Activated T-cell treated with anti-CD3 and anti-CD28 coated beads, Interleukin-2, amount 50 U/mL, for 72 hours (primary cell): ENCODE measurements at places on chromosomes 1 and 21. TPM values are rescaled to one million over a fixed set of nuclear protein-coding genes. Genes with fewer than 3 reads are reported as not detected.

Gene MYBPH
- total RNA-seq, result not detected

GRCh38 chr1:186155594-186155993 lies 219.5 kb downstream of the TPR start:
- no peak for DNase-seq

Gene EFNA3
- 4.1 TPM for total RNA-seq

DNA sequence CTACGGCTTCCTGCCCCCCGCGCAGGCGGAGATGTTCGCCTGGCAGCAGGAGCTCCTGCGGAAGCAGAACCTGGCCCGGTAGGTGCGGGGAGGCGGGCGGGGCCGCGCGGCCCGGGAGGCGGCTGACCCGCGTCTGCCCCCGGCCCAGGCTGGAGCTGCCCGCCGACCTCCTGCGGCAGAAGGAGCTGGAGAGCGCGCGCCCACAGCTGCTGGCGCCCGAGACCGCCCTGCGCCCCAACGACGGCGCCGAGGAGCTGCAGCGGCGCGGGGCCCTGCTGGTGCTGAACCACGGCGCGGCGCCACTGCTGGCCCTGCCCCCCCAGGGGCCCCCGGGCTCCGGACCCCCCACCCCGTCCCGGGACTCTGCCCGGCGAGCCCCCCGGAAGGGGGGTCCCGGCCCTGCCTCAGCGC lies 16.6 kb downstream of the NOC2L start:
- no peak for DNase-seq

GRCh38 chr1:6045561-6045960 lies at the start of gene KCNAB2:
Gene KCNAB2, plus strand, starts transcription at chr1:6045888. Its CDS starts 5,649 bp downstream, at chr1:6051537.
- no peak for DNase-seq

- DNase-seq, result no peak
These were observed 328.9 kb downstream of the PTBP2 start for GRCh38 chr1:97050506-97050905.

Gene ITLN2
- total RNA-seq, result not detected

DNA sequence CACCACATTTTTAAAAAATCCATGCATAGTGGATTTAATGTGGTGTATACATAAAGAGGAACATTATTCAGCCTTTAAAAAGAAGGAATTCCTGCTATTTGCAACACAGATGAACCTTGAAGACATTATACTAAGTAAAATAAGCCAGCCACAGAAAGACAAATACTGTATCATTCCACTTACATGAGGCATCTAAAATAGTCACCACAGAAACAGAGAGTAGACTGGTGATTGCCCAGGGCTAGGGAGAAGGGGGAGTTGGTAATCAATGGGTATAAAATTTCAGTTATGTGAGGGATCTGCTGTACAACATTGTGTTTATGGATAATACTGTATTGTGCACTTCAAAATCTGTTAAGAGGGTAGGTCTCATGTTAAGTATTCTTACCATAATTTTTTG lies 10.0 kb downstream of the FAM163A start:
- no peak for DNase-seq

DNA sequence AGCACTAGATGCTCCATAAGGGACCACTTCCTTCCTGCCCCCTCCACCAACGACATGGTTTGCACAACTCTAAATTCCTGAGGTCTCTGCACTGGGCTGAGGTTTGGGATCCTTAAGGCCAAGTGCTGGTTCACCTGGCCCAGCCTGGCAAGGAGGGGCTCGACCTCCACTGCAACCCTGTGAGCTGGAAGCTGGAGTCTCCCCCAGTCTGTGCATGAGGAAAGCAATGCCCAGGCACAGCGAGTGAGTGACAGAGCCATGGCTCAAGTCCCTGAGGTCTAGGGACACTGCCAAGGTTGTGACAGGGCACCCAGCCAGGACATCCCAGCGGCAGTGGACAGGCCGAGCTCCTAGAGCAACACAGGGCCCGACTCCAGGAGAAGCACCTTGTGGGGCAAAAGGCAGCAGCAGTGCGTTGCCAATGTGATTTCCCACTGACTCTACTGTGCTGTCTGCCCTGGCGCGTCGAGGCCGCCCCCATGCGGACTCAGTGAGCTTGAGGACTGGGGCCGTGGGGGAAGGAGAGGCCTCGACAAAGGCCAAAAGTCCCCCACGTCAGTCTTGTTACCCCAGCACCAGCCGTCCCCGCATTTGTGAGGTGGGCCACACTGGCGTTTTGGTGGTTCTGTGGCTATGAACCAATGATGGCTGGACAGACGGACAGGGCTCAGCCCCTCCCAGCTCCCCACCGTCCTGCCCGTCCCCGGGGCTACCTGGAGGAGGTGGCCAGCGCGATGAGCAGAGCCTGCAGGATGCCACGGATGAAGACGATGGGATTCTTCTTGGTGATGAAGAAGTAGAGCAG lies 30.0 kb downstream of the PODN start:
- no peak for DNase-seq

Gene KRTAP12-2
- total RNA-seq, result not detected

Gene F3
- total RNA-seq, result 0.65 TPM

DNA sequence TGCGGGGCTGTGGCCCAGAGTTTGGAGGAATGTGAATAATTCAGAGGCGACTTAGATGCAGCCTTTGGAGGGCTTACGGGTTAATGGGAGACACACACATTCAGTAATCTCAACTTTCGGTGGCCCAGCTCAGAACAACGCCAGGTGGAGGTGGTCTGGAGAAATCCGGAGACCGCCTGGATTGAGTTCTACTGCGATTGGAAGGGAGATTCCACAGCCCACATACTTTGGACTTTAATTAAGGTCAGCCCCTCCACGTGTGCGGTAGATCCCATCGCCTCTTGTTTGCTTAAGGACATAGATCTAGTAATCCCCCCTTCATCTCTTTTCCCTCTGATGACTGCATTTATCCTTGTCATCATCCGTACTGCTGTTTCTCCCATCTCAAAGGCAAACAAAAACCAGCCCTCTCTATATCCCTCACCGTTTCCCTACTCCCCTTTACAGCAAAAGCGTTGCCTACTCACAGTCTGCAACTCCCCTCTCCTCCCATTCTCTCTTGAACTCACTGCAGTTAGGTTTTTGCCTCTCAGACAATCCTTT lies 720 bp upstream of the BSDC1 start:
- DNase-seq, result no peak
